ENCODE measurements at places on chromosomes 1 and 21.

GRCh38 chr1:246032984-246033383, 474.1 kb downstream of the SMYD3 start:
- DNase-seq, result no peak

- no peak for DNase-seq
Observed at GRCh38 chr1:214476229-214476985, 75.0 kb downstream of the PTPN14 start.

- no peak for DNase-seq
Observed at GRCh38 chr21:41927727-41928409, 25.9 kb downstream of the C2CD2 start.

GRCh38 chr1:245154429-245155271, at the start of gene KIF26B:
Gene KIF26B (plus strand): TSS chr1:245154985. CDS start chr1:245155425, 440 bp downstream.
- no peak for DNase-seq

GRCh38 chr1:157183870-157184269, 45.7 kb upstream of the ETV3 start:
- no peak for DNase-seq

GRCh38 chr1:155176544-155177071, 3.0 kb downstream of the TRIM46 start:
- DNase-seq, result no peak

DNA sequence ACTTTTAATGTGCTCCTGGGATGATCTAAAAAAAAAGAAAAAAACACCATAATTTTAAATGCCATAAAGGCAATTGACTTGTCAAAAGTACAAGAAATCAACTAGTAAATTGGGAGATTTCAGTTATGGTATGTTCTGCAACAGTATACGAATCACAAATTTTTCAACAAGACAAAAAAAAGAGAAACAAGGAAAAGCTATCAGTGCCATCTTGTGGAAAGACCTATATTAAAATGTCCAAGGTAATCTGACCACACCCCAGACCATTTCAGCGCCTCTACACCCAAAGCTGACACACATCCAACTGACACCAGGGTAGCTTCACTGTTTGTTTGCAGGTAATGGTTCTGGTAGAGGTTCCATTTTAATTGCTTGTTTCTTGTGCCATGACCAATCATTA, 5.0 kb upstream of the DUSP23 start:
- no peak for DNase-seq

- DNase-seq, result no peak
Observed at GRCh38 chr1:187300081-187300480, 471.3 kb downstream of the PLA2G4A start.

DNA sequence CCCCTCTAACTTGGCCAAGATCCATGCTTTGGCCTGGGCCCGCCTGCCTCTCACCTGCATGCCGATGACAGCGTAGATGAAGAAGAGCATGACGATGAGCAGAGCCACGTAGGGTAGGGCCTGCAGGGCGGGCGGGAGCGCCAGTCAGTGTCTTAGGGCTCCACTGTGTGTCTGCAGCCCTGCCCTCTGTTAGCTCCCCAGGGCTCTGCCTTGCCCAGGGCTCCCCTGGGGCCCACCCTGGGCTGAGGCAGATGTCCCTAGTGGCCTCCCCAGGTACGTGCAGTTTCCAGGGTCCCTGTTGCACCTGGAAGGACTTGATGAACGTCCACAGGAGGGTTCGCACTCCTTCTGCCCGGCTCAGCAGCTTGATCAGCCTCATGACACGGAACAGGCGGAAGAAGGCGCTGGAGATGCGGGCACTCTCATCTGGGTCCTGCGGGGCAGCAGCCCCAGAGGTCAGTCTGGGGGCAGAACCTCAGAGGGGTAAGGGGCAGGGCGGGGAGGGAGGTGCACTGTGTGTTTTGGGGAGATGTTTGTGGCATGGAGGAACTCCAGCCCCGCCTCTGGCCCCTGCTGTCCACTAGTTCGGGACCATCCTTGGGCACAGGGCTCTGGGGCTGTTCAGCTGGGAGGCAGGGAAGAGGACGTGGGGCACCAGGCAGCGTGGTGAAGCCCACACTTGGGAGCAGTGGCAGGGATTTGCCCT, 29.8 kb upstream of the KIF21B start:
- no peak for DNase-seq

DNA sequence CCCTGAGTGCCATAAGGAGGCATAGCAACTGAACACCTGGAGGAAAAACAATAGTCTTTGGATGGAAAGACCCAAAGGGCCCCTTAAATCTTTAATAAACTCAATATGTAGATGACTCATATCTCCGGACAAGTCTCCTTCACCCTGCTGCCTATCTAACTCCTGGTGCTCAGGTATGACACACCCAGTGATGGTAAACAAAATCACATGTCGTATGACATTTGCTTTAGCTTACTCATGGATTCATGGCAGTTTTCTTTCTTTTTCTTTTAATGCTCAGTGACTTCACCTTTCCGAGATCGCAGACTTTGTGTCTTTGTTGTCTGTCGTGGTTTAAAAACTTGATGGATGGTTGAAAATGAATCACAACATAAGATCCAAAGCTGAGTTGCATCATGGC, 208.5 kb upstream of the PROX1 start:
- no peak for DNase-seq

GRCh38 chr1:159925719-159926078, 392 bp upstream of the TAGLN2 start:
- no peak for DNase-seq

DNA sequence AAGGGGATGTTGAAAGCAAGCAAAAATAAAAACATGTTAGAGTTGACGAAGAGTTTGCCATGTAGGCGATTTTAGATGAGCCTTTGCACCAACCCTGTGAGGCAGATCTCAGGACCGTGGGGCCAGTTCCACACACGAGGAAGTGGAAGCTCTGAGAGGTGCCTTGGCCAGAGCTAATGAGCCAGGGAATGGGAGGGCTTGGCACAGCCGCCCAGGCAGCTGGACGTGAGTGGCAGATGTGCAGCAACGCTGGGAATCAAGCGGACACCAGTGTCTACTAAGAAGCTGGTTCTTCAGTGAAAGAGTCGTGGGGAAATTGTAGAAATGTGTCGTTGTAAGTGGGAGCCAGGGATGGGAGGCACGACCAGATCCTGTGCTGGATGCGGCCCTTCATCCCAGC, 58.9 kb upstream of the COL6A1 start:
- DNase-seq, result no peak

DNA sequence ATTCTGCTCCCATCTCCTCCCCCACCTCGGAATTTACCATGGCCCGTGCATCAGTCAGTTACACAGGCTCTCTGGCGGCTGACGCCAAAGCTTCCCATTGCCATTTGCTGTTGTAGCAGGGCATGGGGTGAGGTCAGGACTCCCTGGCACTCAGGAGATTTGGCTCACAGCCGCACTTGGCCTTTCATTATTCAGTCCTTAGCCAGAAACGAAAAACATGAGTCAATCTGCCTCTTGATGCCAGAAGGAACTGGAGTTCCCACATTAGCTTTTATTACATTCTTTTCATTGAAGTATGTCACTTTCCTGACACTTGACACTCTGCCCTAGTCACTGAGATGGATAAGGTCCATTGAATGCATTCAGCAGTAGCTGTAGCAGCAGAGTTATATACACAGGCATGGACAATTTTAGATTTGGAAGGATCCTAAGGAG, 260.6 kb downstream of the CACNA1E start:
- no peak for DNase-seq

GRCh38 chr1:232951180-232951579, 769 bp downstream of the NTPCR start:
- DNase-seq, result no peak

DNA sequence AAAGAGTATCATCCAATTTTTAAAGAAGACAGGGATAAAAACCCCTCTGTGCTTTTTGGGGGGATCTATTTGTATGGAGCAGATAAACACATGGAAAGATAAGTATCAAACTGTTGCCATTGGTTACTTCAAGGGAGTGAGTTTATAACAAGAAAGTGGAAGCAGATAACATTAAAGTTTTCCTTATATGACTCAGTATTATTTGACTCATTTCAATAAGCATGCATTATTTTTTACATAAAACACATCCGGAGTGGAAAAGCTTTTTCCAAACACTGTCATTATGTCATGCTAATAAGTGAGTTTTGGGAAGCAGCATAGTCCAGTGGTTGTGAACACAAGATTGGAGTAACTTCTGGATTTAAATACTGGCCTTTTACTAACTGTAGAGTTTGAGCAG, 452.2 kb downstream of the LTN1 start:
- no peak for DNase-seq

DNA sequence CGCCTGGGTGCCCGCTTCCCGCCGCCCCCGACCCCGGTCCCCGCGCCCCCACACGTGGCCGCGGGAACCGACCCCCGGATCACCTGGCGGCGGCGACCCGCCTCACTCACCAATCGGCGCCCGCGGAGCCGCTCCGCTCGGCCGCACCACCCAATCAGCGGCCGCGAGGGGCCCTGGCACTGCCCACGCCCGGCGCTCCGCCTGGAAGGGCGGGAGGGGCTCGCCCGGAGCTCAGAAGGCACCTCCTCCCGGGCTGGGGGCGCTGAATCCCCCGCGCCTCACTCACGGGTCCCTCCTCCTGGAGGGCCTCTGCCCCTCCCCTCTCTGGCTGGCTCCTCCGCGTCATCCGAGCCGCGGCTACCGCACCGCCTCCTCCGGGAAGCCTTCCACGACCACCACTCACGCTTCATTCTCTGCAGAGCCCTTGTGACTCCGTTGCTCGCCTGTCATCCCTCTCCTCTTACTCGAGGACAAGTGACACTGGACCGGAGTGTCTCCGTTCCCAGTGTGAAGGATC, 374 bp downstream of the SH2D5 start:
- DNase-seq, result no peak

DNA sequence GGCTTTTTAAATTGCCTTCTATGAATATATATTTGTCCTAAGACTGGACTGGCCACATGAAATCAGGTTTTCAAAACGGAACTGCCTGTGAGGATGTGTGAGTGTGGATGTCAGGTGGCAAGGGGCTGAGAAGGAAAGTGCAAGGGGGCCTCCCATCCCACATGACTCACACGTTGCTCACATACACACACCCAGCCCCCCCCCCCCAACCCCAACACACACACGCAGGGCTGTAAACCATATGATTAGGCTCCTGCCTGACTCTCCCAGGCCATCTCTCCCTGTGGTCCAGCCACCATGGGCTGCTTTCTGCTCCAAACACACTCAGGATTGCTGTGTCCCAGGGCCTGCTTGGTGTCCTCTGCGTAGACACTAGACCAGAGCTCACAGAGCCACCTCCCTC, 22.4 kb downstream of the DEGS1 start:
- DNase-seq, result no peak

DNA sequence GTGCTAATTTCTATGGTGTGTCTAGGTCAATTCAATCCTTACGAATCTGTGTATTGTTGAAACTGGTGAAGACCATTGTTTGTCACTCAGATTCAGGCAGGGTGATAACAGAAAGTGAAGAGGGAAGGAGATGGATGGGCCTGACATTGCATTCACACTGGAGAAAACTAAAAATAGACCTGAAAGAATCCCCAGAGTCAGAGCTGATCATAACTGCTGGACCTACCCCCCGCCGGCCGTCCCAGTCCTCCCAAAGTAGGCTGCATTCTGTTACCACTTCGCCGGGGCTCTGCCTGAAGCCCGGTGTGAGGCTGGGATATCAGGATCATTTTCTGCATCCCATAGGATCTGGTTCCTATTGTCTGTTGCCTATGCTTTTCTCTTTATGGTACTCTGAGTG, 121.1 kb downstream of the NUF2 start:
- no peak for DNase-seq

GRCh38 chr1:153816283-153816889, 41.2 kb downstream of the SLC27A3 start:
- no peak for DNase-seq

- no peak for DNase-seq
Observed at GRCh38 chr21:18411565-18411964, 8.0 kb upstream of the TMPRSS15 start.

GRCh38 chr1:201767339-201767738, 61.6 kb upstream of the IPO9 start:
- no peak for DNase-seq

GRCh38 chr1:193308438-193308837, 122.0 kb upstream of the B3GALT2 start:
- DNase-seq, result no peak

GRCh38 chr1:86247597-86248279, 91.2 kb upstream of the COL24A1 start:
- no peak for DNase-seq

DNA sequence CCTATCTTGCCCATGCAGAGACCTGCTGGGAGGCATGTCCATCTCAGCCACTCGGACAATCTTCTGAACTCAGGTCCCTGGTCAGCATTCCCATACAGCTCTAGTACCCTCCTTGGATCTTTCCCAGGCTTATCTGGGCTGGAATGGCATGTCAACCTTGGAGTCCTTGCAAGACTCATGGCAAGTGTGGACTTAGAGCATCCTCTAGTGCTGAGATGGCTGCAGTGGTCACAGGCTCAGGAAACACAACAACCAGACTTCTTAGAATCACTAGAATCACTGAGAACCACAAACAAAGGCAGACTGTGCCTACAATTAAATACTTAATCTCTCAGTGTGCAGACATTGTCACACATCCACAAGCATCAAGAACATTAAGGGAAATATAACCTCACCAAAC, 73.1 kb upstream of the TSHB start:
- DNase-seq, result no peak

DNA sequence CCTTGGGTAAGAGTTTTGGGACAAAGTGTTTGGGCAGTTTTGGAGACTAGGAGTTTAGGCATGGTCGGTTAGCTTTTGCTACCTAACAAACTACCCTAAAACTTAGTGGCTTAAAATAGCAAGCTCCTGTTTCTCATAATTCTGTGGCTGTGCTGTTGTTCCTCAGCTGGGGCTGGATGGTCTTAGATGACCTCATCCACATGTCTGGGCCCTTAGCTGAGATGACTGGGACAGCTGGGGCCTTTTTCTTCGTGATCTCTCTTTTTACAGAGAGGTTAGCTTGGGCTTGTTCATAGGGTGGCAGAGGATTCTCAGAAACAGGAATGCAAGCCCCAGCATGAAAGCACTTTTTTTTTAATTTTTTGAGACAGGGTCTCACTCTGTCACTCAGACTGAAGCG, 6.6 kb downstream of the ATP1A4 start:
- DNase-seq, result no peak

GRCh38 chr1:215453440-215453839, 113.7 kb upstream of the KCTD3 start:
- no peak for DNase-seq

DNA sequence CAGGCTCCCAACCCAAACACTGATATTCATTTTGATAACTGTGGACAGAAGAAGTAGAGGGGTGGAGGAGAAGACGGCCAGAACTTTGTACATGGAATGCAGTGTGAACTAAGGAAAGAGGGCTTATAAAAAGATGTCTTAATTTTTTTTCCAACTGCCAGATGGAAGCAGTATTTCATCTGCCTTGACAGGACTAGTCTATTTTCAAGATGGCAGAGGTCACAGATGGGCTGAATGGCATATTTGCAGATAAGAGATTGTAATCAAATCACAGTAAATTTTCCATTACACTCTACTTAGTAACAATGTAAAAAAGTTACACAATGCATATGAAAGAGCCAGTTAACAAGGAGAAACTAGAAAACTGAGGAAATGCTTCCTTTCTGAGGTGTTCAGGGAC, 246.8 kb upstream of the FMN2 start:
- no peak for DNase-seq

- no peak for DNase-seq
Observed at GRCh38 chr21:36247316-36248010, 72.5 kb upstream of the MORC3 start.
